ENCODE measurements at places on chromosomes 2 and 18. TPM values are rescaled to one million over a fixed set of nuclear protein-coding genes. Genes with fewer than 3 reads are reported as not detected.

GRCh38 chr18:12106471-12106870 is 12.8 kb downstream of the ANKRD62 start:
- no peak overlapping the region for H3K27ac ChIP-seq
- H3K4me3 ChIP-seq = no peak overlapping the region

The GALNT3 gene
- total RNA-seq = 21.3 TPM

The SLC4A3 gene
- 0.14 TPM for total RNA-seq

The C2orf81 gene
- 1.6 TPM for total RNA-seq

The PLCD4 gene
- total RNA-seq = 0.23 TPM

The NEU4 gene
- total RNA-seq = 3.2 TPM

DNA sequence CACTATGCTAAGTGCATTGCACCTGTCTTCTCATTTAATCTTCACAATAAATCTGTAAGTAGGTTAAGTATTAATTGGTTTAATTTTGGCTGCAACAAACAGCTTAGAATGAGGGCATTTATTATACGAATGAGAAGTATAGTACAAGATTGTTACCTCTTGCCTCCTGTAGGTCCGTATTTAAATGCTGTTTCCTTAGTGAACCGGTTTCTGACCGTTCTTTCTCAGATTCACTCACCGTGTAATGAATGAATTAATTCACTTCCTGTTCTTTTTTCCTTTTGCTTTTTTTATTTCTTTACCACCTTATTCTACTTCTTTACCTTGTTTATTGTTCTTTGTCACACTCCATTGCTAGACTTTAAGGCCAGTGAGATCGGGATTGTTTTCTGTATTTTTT is 153.8 kb upstream of the RASGRP3 start:
- H3K27me3 ChIP-seq = no peaks in the 10 kb centered on the region
- DNase-seq = no peak
- peaks cover 31% of the 10 kb centered on the region for H3K4me1 ChIP-seq
- H3K4me3 ChIP-seq = peak overlapping the region; percentile 34
- no peaks in the 10 kb centered on the region for H3K36me3 ChIP-seq

The KHK gene
- total RNA-seq = 12.3 TPM

DNA sequence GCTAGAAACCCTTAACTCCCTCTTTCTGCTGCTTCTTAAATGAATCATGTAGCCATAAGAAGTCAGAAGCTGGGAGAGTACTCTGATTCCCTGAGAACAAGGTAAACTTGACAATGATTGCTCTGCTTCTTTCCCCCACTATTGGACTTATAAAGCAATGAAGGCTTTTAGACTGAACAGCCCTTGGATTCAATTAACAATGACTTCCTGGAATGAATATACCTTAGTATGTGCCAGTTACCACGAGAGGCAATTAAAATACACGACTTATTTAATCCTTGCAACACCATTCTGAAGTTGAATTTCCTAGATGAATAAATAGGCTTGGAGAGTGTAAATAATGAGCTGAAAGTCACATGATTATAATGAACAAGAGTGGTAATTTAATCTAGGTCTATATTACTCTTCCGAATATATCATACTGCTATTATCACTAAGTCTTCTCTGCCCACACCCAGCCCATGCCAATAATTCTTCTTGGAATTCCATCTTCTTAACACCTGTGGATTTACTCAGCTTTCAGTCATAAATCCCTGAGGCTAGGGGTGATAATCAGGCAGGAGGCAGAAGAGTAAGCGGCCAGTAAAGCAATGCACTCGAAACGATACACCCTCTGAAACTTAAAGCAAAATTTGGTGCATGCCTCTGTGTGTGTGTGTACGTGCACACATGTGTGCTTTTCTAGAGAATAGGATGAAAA is 170.2 kb downstream of the ATAD2B start:
- H3K4me3 ChIP-seq = no peak overlapping the region
- peaks cover 36% of the 10 kb centered on the region for H3K36me3 ChIP-seq
- DNase-seq = no peak
- no peak overlapping the region for H3K27ac ChIP-seq
- no peaks in the 10 kb centered on the region for H3K27me3 ChIP-seq
- H3K4me1 ChIP-seq = peaks cover 10% of the 10 kb centered on the region

DNA sequence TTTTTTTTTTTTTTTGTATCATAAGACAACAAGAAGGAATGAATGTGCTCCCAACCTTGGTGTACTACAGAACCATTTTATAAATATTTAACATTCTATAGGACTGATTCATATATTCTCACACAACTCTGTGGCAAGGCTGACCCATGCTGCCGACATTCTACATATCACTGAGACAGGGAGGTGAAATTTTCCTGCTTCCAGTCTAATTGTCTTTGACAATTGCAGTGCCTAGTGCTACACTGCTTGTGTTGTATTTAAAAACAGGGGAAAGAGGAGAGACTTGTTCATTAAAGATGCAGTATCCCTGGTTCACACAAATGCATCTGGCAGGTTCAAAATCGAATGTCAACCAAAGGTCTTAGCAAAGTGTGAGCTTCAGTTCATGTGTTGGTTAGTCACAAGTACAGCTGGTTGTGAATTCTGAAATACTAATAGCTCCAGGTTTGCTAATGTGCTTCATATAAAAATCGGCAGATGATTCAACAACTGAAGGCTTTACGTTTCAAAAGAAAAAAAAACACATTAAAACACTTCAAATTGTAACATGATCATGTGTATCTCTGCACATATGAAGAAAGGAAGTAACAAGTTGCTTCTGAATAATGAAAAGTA is 130.8 kb downstream of the FIGN start:
- H3K36me3 ChIP-seq = no peaks in the 10 kb centered on the region
- H3K4me3 ChIP-seq = no peak overlapping the region
- no peak for DNase-seq
- H3K27me3 ChIP-seq = no peaks in the 10 kb centered on the region

The PHLPP1 gene
- total RNA-seq = 31.8 TPM

The SP140 gene
- 316 TPM for total RNA-seq

GRCh38 chr2:10253596-10254372 is 48.9 kb upstream of the HPCAL1 start:
- H3K27me3 ChIP-seq = peaks cover 13% of the 10 kb centered on the region
- no peak overlapping the region for H3K4me3 ChIP-seq
- no peak overlapping the region for H3K27ac ChIP-seq

- H3K36me3 ChIP-seq = no peaks in the 10 kb centered on the region
- no peaks in the 10 kb centered on the region for H3K4me1 ChIP-seq
- no peaks in the 10 kb centered on the region for H3K27me3 ChIP-seq
- H3K27ac ChIP-seq = no peak overlapping the region
Measured at GRCh38 chr2:187136646-187137045, 287.7 kb upstream of the ZSWIM2 start.

DNA sequence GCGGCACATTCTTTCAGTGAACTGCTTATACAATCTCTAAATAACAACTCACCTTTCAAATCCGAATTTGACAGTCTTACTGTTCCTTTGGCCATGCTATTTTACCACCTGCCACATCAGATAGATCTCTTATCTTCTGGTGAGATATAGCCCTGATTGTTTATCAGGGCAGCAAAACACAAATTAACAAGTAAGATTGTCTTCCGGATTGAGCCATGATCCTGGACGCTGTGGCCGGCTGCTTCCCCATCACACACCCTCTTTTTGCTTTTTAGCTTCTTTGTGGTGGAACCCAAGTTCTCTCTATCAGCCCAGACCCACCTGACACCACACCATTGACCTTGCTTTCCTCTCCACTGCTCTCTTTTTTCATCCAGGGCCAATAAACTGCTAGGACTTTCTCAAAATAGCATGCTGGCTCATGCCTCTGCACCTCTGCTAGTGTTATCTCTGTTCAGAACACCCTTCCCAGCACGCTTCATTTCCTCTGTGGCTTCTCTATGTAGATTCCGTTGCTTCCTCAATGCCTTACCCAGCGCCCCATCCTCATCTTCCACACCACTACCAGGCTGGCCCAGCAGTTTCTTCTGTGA is 111.8 kb upstream of the CNTNAP5 start:
- no peak overlapping the region for H3K27ac ChIP-seq
- H3K4me1 ChIP-seq = no peaks in the 10 kb centered on the region
- DNase-seq = no peak
- H3K27me3 ChIP-seq = no peaks in the 10 kb centered on the region
- H3K4me3 ChIP-seq = no peak overlapping the region

DNA sequence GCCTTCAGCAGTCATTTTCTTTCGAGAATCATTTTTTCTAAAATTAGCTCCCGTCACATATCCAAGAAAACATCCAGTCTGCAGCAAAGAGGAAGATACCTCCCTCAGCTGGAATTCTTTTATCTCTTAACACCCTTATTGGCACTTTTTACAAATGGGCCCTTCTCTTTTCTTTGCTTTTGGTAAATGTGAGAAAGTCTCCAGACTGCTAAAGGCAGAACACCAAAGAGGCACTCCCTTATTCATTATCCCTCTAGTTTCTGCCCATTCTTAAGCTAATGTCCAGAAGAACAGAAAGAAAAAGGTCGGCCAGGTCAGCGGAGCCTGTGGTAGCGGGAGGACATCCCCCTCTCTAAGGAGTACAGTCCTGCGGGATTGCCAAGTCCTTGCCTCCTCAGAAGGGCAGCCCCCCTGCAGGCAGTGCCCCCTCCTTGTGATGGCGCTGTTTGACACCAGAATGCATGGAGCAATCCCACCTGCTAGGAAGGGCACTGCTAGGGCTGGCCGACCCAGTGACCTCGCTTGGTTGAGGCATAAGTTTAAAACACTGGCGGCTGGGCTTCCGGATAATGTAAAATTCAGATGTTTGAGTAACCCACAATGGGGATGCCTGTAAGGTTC is 34.0 kb downstream of the ST6GAL2 start:
- no peak for DNase-seq
- no peaks in the 10 kb centered on the region for H3K27me3 ChIP-seq
- H3K36me3 ChIP-seq = no peaks in the 10 kb centered on the region
- no peaks in the 10 kb centered on the region for H3K4me1 ChIP-seq

DNA sequence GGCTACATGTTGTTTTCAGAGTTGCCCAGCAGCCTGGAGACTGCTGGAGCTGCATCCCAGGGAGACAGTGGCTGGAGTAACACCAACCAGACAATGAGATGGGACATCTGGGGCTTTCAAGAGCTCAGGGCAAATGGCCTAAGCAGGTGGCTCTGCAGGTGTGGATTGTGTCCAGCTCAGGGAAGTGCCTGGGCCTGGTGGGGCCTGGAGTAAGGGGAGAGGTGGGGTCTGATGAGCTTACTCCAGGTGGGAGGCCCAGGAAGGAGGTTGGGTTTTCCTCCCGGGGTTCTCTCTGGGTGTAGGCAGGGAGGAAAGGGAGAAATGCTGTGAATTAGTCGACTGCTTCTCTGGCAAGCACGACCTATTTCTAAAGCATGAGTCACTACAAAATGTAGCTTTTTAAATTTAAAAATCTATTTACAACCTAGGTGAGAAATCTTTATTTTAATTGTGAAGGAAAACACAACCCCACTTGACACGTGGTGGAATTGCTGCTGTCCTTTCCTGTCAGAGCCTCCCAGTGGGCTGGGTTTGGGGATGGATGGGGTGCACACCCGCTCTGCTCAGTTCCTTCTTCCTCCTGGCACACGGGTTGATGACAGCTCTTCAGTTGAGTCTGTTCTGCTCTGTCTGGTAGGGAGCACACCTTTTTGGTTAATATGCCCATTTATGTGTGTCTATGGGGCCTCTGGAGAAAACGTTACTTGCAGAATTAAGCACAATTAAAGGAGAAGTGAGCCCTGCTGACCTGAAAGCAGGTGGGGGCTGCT is 81.6 kb downstream of the SH3RF3 start:
- peaks cover 38% of the 10 kb centered on the region for H3K4me1 ChIP-seq
- no peaks in the 10 kb centered on the region for H3K36me3 ChIP-seq
- peak overlapping the region; percentile 2 for H3K27ac ChIP-seq

GRCh38 chr18:50839996-50840395 is 20.2 kb upstream of the MRO start:
- no peak overlapping the region for H3K4me3 ChIP-seq
- H3K27me3 ChIP-seq = peaks cover 10% of the 10 kb centered on the region
- H3K36me3 ChIP-seq = no peaks in the 10 kb centered on the region
- H3K4me1 ChIP-seq = peaks cover 3% of the 10 kb centered on the region
- no peak for DNase-seq

The KLF7 gene
- total RNA-seq = 19.3 TPM

DNA sequence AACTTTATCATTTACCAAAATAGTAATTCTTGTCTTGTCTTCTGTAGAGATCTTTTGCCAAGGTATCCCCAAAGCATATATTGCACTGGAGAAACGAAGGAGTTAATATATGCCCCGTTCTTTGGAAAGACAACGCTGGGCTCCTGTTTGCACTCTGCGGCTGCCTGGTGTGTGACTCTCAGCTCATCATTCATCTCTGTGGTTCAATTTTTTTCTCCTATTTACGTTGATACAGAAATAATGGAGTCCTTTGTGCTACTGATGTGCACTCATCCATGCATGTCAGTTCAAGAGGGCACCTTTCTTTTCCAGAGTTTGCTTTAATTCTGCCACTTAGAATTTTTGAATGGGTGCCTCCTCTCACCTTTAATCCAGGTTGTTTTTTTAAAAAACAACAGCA is 655.5 kb downstream of the DCDC2C start:
- no peak overlapping the region for H3K27ac ChIP-seq
- no peak for DNase-seq
- H3K4me3 ChIP-seq = no peak overlapping the region
- H3K4me1 ChIP-seq = no peaks in the 10 kb centered on the region
